Cortex of kidney (tissue), 1 donor: ENCODE measurements at places on chromosomes 2 and 18.

DNA sequence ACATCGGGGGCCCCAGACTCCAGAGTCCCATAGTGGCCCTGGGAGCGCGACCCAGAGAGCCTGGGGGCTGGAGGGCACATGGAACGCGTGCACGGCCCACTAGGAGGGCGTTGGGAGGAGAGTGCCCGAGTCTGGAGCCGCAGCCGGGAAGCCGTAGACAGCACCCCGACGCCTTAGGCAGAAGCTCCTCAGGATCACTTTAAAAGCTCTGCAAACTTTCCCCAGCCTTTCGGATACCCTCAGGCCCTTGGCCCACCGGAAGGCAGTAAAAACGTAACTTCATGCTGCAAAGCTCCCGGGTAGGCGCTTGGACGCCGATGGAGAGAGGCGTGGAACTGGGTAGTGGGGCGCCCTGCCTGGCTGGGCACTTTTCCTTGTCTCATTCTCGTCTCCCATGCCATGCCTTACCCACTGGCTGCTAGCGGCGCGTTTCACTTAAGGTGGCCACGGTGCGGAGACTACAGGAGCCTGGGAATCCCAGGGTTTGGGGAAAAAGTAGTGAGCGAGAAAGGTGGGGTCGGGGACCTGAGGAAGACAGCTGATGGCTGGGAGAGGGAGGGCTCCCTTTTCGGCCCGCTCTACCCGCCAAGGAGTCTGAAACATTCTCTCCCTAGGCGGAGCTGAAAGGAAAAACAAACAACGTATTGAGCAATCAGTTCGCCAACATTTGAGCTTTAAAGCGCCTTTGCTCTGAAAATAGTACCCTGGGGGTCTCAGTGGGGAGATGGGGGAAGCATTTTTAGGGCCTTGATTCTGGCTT is 141.8 kb downstream of the MEIS1 start:
- no peak for DNase-seq

DNA sequence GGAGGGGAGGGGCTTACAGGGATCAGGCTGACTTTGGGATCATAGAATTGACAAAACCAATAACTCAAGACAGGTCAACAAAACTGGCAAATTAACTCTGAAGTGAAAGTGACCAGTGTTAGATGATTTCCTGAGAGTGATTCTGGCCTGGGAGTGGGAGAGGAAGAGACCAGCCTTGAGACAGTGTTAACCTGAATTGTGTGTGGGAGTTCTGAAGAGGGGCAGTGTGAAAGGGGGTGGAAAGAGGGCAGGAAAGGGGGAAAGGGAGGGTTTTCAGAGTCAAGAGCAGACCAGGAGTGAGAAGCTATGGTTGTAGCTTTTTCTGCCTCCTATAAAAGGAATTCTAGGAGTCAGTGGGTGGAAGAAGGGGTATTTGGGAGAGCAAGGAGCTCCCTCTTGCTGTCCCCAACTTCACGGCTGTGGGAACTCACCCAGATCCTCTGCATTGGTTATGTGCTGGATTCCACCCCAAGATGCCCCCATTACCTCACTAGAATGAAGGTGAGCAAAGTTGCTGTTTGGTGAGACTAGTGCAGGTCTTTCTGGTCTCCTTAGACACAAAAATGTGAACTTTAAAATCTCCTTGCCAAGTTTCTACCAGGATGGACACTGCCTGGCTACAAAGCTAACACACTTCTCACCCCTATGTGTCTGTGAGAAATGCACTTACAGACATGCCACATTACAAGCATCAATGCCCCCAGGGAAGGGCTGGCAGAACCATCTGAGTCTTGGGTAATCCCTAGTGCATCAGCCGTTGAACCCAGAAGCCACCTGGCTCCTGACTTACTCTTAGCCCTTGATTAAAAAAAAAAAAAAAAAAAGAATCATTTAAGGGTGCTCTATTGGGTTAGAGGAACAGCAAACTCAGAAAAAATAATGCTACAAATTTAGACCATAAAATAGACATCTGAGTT is 61.6 kb downstream of the BMP10 start:
- DNase-seq = no peak

GRCh38 chr2:177260379-177260778 is 4.1 kb downstream of the NFE2L2 start:
- DNase-seq = no peak

DNA sequence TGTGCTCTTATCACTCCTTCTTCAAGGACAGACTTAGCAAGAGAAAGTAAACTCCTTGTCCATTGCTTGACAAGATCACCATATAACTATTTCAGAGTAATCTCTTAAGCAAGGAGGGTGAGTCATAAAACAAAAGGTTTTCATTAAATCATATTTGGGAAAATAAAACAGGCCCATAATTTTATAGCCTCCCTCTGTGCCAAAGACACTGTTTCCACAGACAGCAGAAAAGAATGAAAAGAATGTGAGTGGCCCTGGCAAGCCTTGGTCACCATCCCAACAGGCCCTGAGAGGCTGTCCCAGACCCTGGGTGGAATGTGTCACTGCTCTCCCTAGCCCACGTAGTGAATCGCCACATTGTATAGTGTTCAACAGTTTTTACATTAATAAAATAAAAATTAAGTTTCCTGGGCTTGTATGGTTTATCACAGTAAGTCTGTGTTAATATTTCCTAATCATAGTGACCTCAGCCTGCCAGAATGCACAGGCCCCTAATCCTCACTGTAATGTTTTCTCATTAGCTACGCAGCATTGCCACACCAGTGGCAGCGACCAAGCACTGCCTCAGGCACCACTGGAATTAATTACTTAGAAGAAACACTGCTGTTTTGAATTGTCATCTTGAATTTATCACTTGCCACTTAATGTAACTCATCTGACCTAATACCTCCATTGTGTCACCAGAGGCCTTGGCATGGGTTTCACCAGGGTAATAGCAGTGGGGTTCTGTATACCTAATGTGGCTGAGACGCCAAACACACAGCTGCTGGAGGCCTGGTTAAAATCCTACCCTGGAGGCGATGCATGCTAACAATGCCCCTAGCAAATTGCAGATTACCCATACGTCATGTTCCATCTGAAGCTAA is 401.9 kb downstream of the LNPK start:
- DNase-seq = no peak

DNA sequence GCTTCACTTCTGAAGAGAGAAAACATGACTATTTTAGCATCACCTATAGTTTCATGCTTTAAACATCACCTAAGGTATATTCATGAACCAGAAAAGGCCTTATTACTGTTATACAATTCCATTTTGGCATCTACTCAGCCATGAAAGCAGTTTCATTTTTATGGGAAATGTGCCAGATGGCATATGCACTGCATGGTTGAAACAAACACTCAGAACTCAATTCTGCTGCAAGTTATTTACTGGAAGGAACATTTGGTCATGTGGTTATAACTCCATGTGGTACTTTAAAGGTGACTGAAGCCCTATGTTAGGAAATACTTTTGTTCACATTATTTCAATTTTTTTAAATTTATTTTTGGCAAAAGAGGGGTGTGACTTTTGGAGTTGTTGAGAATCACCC is 287.5 kb upstream of the CRIM1 start:
- DNase-seq = no peak

GRCh38 chr2:101832114-101832513 is 134.6 kb downstream of the MAP4K4 start:
- DNase-seq = no peak

DNA sequence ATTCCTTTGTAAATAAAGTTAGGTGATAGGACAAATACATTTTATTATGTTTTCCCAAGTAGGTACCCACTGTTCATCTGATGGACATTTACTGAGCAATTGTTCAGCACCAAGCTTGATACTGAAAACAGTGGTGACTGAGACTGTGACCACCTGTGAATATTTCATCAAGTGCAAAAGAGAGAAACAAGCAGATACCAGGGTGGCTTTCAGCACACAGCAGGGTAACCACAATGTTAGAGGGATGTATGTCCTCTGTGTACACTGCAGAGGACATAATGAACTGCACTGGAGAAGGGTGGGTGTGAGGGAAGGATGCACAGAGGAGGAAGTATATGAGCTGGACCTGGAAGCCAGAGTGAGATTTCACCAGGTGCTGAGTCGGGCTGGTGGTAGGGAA is 411.8 kb downstream of the RAD51AP2 start:
- no peak for DNase-seq
